ENCODE measurements at places on chromosomes 6 and 20.

DNA sequence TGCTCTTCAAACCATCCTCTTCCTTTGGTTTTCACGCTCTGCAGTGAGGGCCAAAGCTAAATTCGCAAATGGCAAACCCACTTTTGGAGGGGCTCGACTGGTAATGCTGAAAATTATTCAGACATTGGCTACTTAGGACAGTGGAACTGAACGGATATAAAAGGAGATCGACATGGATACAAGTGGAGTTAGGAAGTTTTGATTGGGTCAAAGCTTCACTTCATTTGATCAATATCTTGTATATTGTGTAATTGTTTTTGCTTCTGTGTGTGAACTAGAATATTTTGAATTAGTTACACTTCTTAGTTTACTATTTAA, 1.2 kb downstream of the FAM8A1 start:
- no peak for DNase-seq

DNA sequence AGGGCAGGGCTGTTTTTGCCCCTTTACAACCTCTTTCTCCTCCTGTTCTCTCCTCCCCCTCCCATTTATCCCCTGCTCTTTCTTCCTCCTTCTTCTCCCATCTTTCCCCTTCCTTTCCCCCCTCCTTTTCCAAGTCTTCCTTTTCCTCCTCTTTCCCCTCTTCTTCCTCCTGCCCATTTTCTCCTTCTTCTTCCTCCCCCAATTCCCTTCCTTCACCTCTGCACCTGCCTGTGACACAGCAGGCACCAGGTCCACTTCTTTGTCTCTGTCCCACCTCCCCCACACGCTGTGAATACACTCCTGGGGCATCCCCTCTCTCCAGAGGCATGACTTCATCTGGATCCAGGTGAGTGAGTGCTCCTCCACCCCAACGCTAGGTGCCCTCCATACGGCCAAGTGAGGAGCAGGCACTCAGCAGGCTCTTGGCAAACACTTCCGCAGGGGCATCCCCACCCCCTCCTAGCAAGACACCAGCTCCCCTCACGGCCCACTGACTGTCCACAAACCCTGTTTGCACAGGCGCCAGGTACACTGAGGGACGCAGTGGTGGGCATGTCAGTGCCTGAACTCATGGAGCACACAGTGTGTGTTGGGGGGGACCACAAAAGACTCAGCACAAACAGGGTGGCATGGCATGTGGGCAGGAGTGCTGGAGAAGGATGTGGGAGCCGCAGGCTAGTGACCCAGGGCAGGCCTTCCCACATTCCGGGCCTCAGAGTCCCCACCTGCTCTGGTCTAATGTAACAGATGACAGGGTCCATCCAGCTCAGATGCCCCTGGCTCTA, 10.7 kb upstream of the TLDC2 start:
- no peak for DNase-seq

DNA sequence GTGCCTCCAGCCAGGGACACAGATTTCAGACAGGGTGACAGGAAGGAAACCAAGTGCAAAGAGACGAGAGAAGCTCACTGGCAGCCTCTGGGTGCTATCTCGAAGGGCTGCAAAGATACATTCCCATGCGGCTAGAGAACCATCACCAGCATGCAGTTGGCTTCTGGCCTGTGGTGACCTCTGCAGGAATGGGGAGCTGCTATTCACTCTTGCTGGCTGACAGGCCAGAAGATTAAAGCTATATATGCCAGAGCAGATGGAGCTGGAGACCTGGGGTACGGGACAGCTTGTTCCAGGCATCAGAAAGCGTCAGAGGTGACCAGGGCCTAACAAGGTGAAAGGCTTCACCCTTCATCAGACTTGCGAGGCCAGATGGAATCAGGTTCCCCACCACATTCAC, 20.0 kb downstream of the MAP1LC3A start:
- no peak for DNase-seq

DNA sequence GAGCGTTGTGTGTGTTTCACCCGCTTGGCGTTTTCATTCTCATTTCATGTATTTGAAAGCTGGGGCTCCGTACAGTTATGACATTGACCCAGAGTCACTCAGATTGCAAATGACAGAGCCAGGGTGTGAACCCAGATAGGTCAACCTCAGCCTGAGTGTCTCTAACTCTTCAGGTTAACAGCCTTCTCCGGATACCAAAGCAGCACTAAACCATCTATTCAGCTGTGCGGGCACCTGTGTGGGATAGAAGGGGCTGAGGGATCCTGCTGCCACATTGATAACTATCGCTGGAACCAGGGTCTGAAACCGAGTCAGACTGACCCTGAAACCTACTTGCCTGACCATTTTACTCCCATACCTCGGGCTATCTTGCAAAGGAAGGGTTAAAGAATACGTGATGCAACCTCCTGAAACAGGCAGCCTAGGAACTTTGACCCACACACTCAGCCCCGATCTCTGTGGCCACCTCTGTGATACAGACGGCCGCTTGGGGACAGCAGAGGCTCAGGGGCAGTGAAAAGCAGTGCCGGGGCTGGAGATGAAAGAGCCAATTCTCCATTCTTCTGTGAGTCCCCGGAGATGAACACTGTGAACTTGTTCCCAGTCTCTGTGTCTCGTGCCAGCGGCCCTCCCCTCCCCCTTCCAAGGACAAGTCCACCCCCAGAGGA, 233.5 kb upstream of the QKI start:
- DNase-seq = peak; percentile 32

GRCh38 chr6:129239825-129240491, 357.0 kb downstream of the LAMA2 start:
- DNase-seq = no peak

GRCh38 chr6:111727802-111728201, 122.1 kb upstream of the TRAF3IP2 start:
- DNase-seq = no peak

DNA sequence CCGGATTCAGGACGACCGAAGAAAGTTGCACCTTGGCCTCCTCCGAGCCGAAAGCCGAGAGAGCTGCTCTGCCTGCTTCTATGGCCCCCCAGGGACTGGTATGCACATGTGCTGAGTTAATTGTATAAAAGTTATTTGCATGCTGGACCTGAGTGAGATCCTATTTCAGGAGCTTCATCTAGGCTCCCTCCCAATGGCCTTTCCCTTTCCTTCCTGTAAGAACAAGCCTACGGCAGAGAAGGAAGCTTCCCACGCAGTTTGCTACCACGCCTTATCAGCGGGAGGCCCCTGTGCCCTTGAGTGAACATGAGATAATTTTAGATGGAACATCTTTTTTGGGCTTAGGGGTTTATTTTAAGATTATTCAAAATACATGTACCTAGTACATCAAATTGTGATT, 65.9 kb downstream of the RIN2 start:
- no peak for DNase-seq

DNA sequence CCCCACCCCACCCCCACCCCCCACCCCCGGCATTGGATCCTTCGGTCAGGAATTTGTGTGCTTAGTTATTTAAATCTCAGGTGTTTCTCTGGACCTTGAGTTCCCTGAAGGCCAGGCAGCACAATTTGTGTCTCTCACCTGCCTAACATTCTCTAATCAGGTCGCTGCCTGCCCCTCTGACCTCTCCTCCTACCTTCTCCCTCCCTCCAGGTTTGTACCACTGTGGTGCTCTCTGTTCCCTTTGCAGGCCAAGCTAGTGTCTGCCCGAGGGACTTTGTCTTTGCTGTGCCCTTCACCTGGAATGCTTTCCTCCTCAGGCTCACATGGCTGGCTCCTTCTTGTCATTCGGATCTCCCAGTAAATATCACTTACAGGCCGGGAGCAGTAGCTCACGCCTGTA, 131.4 kb upstream of the SLC2A12 start:
- DNase-seq = no peak

DNA sequence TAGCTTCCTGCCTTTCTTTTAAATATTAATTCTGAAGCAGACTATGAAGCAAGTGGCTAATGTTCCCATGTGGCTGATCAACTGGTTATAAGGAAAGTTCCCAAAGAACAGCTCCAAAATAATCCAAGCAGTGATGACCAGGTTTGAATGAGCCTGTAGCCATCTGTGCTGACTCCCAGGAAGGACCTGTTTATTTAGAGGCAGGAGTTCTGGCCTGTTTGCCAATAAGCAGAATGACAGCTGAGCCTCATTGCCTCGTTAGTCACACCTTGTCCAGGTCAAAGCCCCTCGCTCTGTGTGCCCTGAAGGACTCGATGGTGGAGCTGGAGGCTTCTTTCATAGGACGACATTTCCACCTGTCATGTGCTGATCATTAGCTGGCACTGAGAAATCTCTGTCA, 97.4 kb downstream of the TMEM170B start:
- DNase-seq = no peak

GRCh38 chr6:131419702-131420101, 153.3 kb upstream of the ARG1 start:
- no peak for DNase-seq

GRCh38 chr6:28383235-28384142, 16.1 kb downstream of the ZSCAN12 start:
- DNase-seq = peak; percentile 82

- DNase-seq = no peak
Observed at GRCh38 chr6:44009425-44010321, 117.6 kb downstream of the MRPL14 start.

DNA sequence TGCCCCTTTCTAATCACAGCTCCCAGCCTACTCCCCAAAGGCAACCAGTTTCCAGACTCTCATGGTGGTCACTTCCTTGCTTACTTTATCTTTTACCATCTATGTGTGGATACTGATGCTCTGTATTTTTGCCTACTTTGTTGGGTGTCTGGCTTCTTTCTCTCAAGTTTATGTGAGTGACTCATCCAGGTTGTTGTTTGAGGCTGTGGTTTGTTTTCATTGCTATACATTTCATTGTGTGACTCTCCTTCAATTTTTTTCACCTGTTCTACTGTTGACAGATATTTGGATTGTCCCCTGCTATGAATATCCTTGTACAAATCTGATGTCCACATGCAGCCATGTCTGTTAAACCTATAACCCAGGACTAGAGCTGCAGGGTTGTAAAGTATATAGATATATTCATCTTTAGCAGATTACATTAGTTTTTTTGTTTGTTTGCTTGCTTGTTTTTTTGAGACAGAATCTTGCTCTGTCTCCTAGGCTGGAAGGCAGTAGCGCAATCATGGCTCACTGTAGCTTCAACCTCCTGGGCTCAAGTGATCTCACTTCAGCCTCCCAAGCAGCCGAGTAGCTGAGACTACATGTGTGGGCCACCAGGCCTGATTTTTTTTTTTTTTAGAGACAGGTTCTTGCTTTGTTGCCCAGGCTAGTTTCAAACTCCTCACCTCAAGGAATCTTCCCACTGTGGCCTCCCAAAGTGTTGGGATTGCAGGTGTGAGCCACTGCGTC, 72.9 kb upstream of the EEF1E1 start:
- no peak for DNase-seq

DNA sequence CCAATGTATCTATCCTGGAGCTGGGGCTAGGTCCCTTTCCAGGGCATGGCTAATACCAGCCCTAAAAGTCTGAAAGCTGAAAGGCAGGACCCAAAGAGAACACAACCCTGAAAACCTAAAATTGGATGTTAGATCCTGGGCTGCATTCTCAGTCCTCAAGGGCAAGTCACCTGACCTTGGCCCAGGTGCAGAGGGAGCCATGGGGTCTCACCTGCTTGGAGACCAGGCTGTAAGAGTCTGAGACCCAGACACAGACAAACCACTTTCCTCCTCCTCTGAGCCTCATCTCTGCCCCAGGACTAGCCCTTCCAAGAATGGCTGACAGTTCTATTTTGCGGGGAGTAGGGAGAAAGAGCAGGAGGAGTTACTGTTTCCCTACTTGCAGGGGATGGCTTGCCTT, 60.0 kb downstream of the EFCAB8 start:
- DNase-seq = no peak

GRCh38 chr6:25202504-25202903, 76.7 kb upstream of the CARMIL1 start:
- DNase-seq = no peak

DNA sequence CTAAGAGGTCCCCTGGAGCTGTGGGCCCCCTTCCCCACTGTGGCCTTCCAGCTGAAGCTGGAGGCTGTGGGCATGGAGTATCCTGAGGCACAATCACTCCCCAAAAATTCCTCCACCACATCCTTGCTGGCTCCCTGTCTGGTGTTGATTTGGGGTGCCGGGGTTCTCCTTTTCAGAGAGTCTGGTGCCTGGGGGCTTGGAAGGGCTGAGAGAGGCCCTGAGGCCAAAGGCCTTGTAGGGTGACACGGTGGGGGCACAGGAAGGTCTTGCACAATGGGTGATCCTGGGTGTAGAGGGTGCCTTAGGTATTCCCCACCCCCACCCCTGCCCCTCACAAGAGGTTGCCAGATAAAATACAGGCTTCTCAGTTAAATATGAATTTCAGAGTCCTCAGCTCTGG, 33.2 kb upstream of the VEGFA start:
- DNase-seq = no peak

DNA sequence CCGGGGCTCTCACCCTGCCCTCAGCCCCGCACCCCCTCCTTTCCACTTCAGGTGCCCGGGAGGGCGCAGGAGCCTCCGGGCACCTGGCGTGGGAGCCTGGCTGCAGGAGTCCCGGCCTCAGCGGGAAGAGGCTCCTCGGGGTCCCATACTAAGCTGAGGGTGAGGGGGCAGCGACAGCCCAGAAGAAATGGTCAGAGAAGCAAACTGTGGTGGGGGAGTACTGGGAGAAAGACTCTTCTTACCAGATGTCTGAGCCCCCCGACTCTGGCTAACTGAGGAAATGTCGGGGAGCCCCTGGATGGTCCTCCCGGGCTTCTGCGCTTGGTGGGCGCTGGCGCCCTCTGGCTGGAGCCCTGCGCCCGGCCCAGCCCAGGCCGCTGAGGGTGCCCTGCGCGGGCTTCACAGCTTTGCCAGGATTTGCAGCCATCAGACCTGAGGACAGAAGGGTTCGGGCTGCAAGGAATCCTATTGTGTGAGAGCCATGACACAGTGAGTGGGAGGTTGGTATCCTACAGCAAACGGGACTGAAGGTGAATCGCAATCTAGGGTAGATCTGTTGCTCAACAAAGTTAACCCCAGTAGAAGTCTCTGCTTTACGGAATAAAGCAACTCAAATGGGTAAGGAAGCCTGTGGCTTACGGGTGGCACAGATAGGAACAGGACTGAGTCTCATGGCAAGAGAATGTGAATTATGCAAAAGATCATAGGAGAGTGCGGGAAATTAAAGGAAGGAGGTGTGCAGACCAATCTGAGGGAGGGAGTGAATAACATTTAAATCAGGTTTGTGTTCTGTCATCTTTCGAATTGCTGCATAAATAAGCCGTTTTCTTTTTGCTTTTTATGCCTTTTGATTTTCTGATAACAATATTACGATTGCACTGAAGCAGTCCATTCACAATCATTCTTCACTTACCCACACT, 639 bp upstream of the RCAN2 start:
- no peak for DNase-seq
